Astrocyte (in vitro differentiated cells and primary cell): ENCODE measurements at places on chromosomes 11 and 22. TPM values are rescaled to one million over a fixed set of nuclear protein-coding genes. Genes with fewer than 3 reads are reported as not detected.

PDGFD gene
- 2.1 and 2.6 TPM in 2 replicates for total RNA-seq

LRRC4C gene
- 9.0 and 15.3 TPM in 2 replicates for total RNA-seq

DMC1 gene
- 0.11 TPM in 1 of 2 replicates, not detected in the other for total RNA-seq

MTMR2 gene
- total RNA-seq, result 68.0 and 70.6 TPM in 2 replicates

KRTAP5-8 gene
- total RNA-seq, result not detected in 2 replicates

CHRM4 gene
- 0.27 and 0.43 TPM in 2 replicates for total RNA-seq

MIOX gene
- 0.91 and 1.2 TPM in 2 replicates for total RNA-seq

KRTAP5-1 gene
- not detected in 2 replicates for total RNA-seq

OR5B21 gene
- total RNA-seq, result not detected in 2 replicates

CYTH4 gene
- not detected in 2 replicates for total RNA-seq

TTC28 gene
- total RNA-seq, result 23.2 and 24.4 TPM in 2 replicates
